ENCODE measurements at places on chromosomes 13 and 19.

DNA sequence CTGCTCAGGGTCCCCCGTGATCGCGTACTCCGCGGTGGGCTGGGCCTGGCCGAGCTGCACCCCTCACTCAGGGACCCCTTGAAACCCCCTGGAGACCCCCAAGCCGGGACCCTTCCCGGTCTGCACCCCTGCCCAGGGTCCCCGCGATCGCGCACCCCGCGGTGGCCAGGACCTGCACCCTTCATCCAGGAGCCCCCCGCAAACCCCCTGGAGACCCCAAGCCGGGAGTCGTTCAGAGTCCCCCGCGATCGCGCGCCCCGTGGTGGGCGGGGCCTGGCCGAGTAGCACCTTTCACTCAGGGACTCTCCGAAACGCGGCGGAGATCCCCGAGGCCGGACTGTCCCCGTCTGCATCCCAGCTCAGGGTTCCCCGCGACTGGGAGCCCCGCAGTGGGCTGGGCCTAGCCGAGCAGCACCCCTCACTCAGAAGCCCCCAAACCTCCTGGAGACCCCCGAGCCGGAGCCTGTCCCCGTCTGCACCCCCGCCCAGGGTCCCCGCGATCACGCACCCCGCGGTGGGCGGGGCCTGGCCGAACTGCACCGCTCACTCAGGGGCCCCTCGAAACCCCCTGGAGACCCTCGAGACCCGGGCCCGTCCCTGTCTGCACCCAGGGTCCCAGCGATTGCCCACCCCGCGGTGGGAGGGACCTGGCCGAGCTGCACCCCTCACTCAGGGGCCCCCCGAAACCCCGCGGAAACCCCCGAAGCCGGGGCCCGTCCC is 748 bp downstream of the LMNB2 start:
- DNase-seq = no peak

DNA sequence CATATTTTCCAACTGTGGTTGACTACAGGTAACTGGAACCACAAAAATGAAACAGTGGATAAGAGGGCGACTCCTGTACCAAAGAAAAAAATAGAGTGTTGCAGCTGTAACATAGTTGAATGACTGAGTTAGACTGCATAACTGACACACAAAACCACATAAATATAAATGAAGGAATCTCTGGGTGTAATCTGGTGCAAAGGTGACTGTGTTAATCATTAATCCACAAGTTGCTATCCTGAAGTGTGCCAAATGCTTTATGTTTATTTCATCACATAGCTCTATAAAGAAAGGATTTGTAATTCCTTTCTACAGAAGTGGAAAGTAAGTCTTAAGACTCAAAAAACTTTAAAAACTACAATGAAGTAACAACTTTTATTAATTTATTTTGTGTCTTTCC is 6.0 kb upstream of the GJB2 start:
- DNase-seq = no peak

GRCh38 chr19:40774916-40775631 is at the start of gene MIA:
Gene MIA (plus strand): TSS chr19:40775521. CDS start chr19:40775543, 22 bp downstream.
- DNase-seq = no peak

DNA sequence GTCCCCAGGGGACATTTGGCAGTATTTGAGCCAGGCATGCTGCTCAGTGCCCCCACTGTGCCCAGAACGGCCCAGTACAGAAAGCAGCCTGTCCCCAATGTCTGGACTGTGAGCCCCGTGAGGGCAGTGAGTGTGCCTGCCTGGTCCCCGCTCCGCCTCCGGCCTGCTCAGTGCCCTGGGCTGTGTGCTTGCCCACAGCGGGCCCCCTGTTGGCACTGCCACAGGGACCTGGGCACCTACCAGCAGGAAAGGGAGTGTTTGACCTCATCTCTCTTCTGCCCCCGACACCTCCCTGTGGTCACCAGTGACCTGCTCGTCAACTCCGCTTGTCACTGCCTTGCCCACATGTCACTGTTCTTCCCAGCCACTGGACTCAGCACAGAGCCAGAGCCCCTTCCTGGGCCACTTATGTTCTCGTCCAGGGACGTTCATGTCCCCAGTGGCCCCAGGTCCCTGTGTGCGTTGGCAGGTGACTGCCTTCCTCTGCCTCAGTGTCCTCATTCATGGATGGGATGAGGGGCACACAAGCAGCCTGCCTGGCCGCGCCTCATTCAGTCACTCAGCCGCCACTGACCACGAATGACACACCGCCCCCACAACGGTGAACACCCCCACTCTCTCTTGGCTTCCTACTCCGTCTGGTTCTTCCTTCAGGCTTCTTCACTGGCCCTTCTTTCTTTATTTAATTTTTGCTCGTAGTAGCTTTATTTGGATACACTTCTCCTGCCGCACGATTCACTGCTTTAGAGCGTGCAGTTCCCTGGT is 2.8 kb downstream of the FZR1 start:
- DNase-seq = no peak

DNA sequence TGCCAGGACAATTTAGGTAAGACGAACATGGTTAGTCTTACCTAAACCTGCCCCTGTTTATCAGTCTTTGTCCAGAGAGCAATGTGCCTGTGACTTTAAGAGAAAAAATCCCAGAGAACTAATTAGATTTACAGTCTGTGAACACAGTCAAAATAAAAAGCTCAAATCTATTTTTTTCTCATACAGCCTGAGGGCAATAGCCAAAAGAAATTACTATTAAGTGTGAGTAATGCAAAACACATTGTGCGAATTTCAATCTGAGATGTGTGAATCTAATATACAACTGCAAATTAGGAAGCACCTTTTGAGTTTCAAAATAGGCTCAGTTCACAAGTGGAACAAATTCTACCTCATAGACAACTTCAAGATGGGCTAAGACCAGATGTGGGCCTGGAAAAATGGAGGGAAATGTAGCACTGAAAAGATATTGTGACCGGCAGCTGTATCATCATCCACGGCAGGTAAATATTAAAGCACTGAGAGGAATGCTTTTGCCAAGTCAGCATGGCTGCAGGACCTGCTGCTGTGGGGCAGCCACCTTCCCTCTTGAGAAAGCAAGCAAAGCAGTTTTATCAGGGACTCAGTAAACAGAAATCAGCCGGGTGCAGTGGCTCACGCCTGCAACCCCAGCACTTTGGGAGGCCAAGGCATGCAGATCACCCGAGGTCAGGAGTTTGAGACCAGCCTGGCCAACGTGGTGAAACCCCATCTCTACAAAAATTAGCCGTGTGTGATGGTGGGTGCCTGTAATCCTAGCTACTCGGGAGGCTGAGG is 114.8 kb downstream of the KATNAL1 start:
- DNase-seq = no peak

- peak; percentile 10 for DNase-seq
Measured at GRCh38 chr13:110680852-110681251, 25.1 kb downstream of the CARS2 start.

GRCh38 chr13:112981451-112981850 is 12.4 kb downstream of the MCF2L start:
- no peak for DNase-seq
